ENCODE measurements at places on chromosomes 7 and 10. TPM values are rescaled to one million over a fixed set of nuclear protein-coding genes. Genes with fewer than 3 reads are reported as not detected.

Gene CRHR2
- total RNA-seq, result 0.89 TPM

Gene CABCOCO1
- 6.2 TPM for total RNA-seq

Gene MUC3A
- 0.17 TPM for total RNA-seq

Gene CCDC172
- not detected for total RNA-seq

Gene ASB15
- not detected for total RNA-seq

Gene IQUB
- 7.8 TPM for total RNA-seq

Gene LRRC61
- 13.3 TPM for total RNA-seq

Gene CUBN
- 10.6 TPM for total RNA-seq

Gene GHRHR
- 4.4 TPM for total RNA-seq

Gene TMEM184A
- 0.20 TPM for total RNA-seq

Gene HOXA10
- 14.0 TPM for total RNA-seq

Gene BHLHA15
- 2.4 TPM for total RNA-seq

Gene ACSM6
- not detected for total RNA-seq

Gene HERC4
- total RNA-seq, result 48.0 TPM

Gene KLHDC10
- 40.8 TPM for total RNA-seq

Measured in spinal cord (tissue), 10 donors.